ENCODE measurements at places on chromosomes 13 and 19.

GRCh38 chr19:40560092-40560507 lies 16.6 kb upstream of the SHKBP1 start:
- no peak for DNase-seq

GRCh38 chr19:30930941-30931706 lies 418.1 kb downstream of the TSHZ3 start:
- no peak for DNase-seq

- DNase-seq: no peak
Observed at GRCh38 chr13:61136093-61136492, 279.6 kb downstream of the PCDH20 start.

- DNase-seq: no peak
Observed at GRCh38 chr19:48174445-48175030, 4.1 kb downstream of the ZSWIM9 start.

All from OCI-M1 (cell line).